ENCODE measurements at places on chromosomes 3 and 15.

GRCh38 chr3:142929890-142930289, 33.6 kb downstream of the PAQR9 start:
- DNase-seq: no peak

GRCh38 chr3:55006244-55006676, 78.4 kb upstream of the LRTM1 start:
- DNase-seq: no peak

- no peak for DNase-seq
Observed at GRCh38 chr3:72242326-72242725, 457.4 kb upstream of the PROK2 start.

GRCh38 chr3:4776399-4776979, 202.7 kb upstream of the BHLHE40 start:
- DNase-seq: no peak

- no peak for DNase-seq
Observed at GRCh38 chr3:14913071-14913925, 34.1 kb upstream of the NR2C2 start.

- no peak for DNase-seq
Observed at GRCh38 chr3:41265823-41266273, 66.5 kb downstream of the CTNNB1 start.

GRCh38 chr3:134359121-134360010, 14.9 kb downstream of the AMOTL2 start:
- DNase-seq: no peak

DNA sequence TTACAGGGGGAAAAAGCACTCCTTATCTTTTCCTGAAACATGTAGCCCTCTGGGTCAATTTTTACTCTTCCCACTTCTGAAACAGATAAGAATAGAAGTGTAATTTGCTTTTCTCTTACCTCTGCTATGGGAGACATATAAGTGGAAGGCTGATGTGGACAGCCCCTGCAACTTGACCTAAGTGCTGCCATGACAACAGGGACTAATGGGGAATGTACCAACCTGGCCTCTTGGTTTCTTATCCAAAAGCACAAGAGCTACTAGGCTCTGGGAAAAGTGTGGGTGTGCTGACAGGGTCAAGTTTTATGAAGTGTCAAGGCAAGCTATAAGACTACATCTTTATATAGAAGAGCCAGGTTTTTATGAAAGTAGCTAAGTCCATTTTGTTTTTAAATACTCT, 1246.5 kb downstream of the OTOL1 start:
- no peak for DNase-seq

Measured in AG09319 (cell line).